Tongue (tissue), 3 donors: ENCODE measurements at places on chromosomes 1 and 21. TPM values are rescaled to one million over a fixed set of nuclear protein-coding genes. Genes with fewer than 3 reads are reported as not detected.

The DAB1 gene
- total RNA-seq = 2.5 TPM

The MATN1 gene
- not detected for total RNA-seq

The NCF2 gene
- total RNA-seq = 9.2 TPM

The LGR6 gene
- total RNA-seq = 4.7 TPM

The LCE4A gene
- total RNA-seq = not detected

The AMY1B gene
- total RNA-seq = not detected

The AADACL4 gene
- total RNA-seq = not detected

The SH2D5 gene
- not detected for total RNA-seq

The RAB3B gene
- 0.51 TPM for total RNA-seq

The CLCA4 gene
- total RNA-seq = 1.7 TPM

The CD5L gene
- total RNA-seq = not detected

The RPTN gene
- total RNA-seq = not detected

The BSND gene
- not detected for total RNA-seq

The MPZ gene
- 67.9 TPM for total RNA-seq

The OR2T11 gene
- not detected for total RNA-seq

The HMGCS2 gene
- 0.92 TPM for total RNA-seq

The TNFAIP8L2 gene
- total RNA-seq = 2.7 TPM

The ARID1A gene
- 38.7 TPM for total RNA-seq

The MR1 gene
- total RNA-seq = 8.4 TPM

The DEDD gene
- 37.6 TPM for total RNA-seq

The ELAPOR1 gene
- total RNA-seq = 18.8 TPM

The MYBPH gene
- 37.5 TPM for total RNA-seq

The SPRR4 gene
- total RNA-seq = not detected

The CD53 gene
- total RNA-seq = 7.2 TPM

The MAP3K21 gene
- total RNA-seq = 1.4 TPM

The VCAM1 gene
- 40.3 TPM for total RNA-seq

The INKA2 gene
- 17.7 TPM for total RNA-seq

The MRTO4 gene
- total RNA-seq = 16.1 TPM

The CLIC6 gene
- total RNA-seq = 2.1 TPM

The ZYG11A gene
- 0.62 TPM for total RNA-seq

The SLC45A3 gene
- 4.2 TPM for total RNA-seq

The KLHDC9 gene
- 3.3 TPM for total RNA-seq

The PNRC2 gene
- total RNA-seq = 155 TPM
